ENCODE measurements at places on chromosomes 3 and 15. TPM values are rescaled to one million over a fixed set of nuclear protein-coding genes. Genes with fewer than 3 reads are reported as not detected.
A peak's percentile ranks its signal among the peaks of the same experiment; 100 is the strongest.

DNA sequence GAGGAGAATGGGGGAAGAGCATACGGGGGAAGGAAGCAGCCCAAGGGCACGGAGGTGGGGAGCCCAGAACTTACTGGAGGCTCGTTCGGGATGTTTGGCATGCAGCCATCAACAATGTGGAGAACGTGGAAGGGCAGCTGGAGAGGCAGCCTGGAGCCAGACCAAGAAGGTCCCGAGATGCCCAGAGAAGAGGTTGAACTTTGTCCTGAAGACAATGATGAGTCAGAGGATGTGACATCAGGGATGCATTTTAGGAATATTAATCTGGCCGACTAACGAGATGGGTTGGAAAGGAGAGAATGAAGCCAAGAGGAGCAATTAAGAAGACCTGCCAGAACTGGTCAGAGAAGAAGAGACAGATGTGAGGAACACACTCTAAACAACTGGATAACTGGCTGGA is 98.2 kb downstream of the SRGAP3 start:
- peaks cover 15% of the 10 kb centered on the region for H3K27me3 ChIP-seq
- no peak overlapping the region for H3K4me3 ChIP-seq
- no peak for DNase-seq
- H3K36me3 ChIP-seq, result peaks cover 8% of the 10 kb centered on the region

GRCh38 chr3:194135806-194136518 is at the start of gene HES1:
Gene HES1, plus strand, starts transcription at chr3:194136148. Its CDS starts 233 bp downstream, at chr3:194136381.
- H3K4me1 ChIP-seq, result peaks cover 42% of the 10 kb centered on the region
- peak; percentile 40 for DNase-seq
- H3K36me3 ChIP-seq, result peaks cover 2% of the 10 kb centered on the region
- H3K4me3 ChIP-seq, result peak within 1 kb of the TSS; percentile 83
- peak within 1 kb of the TSS; percentile 75 for H3K27ac ChIP-seq
- H3K27me3 ChIP-seq, result peaks cover 84% of the 10 kb centered on the region

DNA sequence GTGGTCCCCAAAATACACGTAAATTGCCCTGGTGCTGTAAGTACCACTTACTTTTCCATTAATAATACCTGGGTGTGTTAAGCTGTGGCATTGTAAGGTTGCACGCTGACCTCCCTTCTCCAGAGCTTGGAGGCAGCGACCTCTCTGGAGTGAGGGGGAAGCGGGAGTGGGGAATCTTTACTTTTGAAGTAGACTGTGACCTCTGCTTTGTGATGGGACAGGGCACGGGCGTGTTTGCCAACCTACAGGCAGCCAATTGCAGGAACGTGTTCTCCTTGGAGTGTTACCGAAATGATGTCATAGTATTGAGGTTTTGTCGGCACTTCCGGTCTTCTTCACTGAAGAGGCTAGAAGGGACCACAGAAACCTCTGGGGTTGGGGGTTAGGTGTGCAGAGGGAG is 227.3 kb upstream of the C2CD4B start:
- no peak overlapping the region for H3K27ac ChIP-seq

DNA sequence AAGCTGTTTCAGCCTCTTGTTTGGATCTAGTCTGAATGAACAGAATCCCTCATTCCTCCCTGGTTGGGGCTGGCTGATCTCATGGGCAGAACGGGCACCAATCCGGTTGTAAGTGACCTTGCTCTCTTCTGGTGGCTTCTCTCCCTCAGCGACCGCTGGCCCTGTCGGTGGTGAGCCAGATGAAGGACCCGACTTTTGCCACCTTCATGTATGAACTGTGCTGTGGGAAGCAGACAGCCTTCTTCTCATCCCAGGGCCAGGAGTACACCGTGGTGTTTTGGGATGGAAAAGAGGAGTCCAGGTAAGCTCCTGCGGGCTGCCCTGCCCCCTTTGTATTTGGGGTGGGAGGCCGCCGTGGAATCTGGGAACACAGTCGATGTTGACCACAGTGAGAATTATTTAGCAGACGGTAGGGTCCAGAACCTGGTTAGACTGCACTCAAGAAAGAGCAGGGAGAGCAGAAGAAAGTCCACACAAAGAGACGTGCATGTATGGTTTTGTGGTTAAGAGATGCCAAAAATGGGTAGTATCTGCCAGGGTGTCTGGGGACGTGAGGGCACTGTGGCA is 138.8 kb downstream of the LRRK1 start:
- H3K4me3 ChIP-seq, result no peak overlapping the region
- no peaks in the 10 kb centered on the region for H3K36me3 ChIP-seq
- no peak for DNase-seq
- peaks cover 5% of the 10 kb centered on the region for H3K27me3 ChIP-seq
- peaks cover 3% of the 10 kb centered on the region for H3K4me1 ChIP-seq

GRCh38 chr3:138972941-138973340 is 25.9 kb downstream of the FOXL2NB start:
- H3K4me1 ChIP-seq, result no peaks in the 10 kb centered on the region
- H3K27ac ChIP-seq, result no peak overlapping the region
- H3K4me3 ChIP-seq, result no peak overlapping the region
- no peaks in the 10 kb centered on the region for H3K36me3 ChIP-seq
- H3K27me3 ChIP-seq, result peaks cover 10% of the 10 kb centered on the region

Gene RTP4
- total RNA-seq, result 16.9 TPM

DNA sequence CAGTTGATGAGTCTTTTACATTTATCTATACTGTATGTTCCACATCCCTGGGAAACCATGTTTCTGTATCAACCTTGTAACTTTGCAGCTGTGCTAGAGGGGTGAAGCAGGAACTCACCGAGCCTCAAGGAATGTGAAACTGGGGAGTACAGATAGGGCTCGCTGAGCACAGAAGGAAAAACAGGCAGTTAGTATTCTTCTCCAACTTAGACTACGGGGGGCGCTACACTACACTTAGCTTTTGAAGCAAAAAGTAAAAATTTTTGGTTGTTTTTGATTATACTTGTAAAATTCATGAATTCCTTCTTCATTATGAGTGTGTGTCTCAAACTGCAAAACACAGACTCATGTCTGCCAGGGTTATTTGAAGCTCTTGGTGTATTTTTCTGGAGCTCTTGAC is 132.7 kb upstream of the RGMA start:
- H3K36me3 ChIP-seq, result no peaks in the 10 kb centered on the region
- H3K27me3 ChIP-seq, result peaks cover 26% of the 10 kb centered on the region
- H3K27ac ChIP-seq, result no peak overlapping the region
- peak overlapping the region; percentile 41 for H3K4me3 ChIP-seq
- H3K4me1 ChIP-seq, result no peaks in the 10 kb centered on the region

DNA sequence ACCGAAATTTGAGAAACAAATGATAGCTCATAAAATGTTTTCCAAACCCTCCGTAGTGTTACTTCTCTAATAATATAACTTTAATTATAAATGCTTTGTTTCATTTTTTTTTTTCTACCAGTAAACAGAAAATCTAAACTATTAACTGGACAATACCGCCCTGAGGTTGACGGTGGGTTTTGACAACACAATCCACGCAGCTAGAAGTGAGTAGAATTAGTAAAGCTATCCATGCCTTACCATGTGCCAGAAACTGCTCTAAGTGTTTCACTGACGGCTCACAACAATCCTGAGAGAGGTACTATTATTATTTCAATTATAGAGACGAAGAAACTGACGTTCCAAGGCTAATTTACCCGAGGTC is 410 bp downstream of the NDUFAF1 start:
- H3K27me3 ChIP-seq, result no peaks in the 10 kb centered on the region
- H3K36me3 ChIP-seq, result peaks cover 2% of the 10 kb centered on the region
- H3K27ac ChIP-seq, result peak overlapping the region; percentile 93
- DNase-seq, result no peak
- peak overlapping the region; percentile 96 for H3K4me3 ChIP-seq
- peaks cover 11% of the 10 kb centered on the region for H3K4me1 ChIP-seq
